ENCODE measurements at places on chromosomes 1 and 21.

- DNase-seq = no peak
These were observed 213.5 kb downstream of the ZC3H11B start for GRCh38 chr1:219399446-219399845.

GRCh38 chr1:44621841-44622286 lies 52.4 kb downstream of the TMEM53 start:
- DNase-seq = no peak

DNA sequence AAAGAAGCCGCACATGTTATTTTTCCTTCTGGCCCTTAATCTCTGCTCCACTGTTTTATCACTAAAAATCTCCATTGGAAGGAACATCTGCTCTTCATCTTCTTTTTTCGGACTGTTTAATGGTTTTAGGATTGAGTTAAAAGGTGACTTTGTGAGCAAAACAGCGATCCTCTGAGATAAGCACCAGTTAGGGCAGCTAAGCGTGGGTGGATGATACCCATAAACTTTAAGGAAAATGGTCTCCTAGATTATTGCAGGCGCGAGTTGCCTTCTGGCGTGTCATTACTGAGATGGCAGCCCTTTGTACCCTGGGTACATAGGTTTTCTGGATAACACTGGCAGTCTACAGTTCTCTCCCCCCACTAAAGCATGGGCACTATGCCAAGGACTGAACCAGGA lies 44.0 kb upstream of the HMGB4 start:
- DNase-seq = no peak

DNA sequence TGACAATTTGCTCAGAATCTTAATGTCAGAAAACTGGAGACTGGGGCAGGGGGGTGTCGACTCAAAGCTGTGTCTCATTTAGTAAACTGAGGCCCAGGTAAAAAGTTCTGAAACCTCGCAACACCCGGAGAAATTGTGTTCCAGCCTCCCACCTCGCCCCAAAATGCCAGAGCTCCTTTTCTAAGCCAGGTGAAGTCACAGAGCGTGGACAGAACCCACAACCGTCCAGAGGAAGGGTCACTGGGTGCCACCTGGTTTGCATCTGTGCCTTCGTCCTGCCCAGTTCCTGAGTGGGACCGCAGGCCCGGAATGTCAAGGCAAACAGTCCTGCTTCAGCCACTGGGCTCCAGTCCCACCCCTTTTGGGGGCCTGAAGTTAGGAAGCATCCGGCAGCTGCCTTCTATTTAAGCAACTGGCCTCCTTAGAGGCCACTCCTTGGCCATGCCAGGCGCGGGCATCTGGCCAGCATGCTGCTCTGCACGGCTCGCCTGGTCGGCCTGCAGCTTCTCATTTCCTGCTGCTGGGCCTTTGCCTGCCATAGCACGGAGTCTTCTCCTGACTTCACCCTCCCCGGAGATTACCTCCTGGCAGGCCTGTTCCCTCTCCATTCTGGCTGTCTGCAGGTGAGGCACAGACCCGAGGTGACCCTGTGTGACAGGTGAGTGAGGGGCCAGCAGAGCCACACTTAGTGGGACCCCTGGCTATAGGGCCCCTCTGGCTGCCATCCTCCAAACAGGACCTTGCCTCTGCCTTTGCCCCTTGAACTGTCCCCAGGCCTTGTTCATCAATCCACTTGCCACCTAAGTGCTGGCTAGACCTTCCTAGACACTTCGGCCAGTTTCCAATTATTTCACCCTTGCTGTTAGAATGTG lies at the start of gene TAS1R1:
TSS of gene TAS1R1 (plus strand) at position 401 of the 872 bp plus-strand sequence. CDS start at position 468, 67 bp downstream.
- DNase-seq = no peak

- DNase-seq = no peak
These were observed 126.1 kb downstream of the TRIM33 start for GRCh38 chr1:114384922-114385321.

DNA sequence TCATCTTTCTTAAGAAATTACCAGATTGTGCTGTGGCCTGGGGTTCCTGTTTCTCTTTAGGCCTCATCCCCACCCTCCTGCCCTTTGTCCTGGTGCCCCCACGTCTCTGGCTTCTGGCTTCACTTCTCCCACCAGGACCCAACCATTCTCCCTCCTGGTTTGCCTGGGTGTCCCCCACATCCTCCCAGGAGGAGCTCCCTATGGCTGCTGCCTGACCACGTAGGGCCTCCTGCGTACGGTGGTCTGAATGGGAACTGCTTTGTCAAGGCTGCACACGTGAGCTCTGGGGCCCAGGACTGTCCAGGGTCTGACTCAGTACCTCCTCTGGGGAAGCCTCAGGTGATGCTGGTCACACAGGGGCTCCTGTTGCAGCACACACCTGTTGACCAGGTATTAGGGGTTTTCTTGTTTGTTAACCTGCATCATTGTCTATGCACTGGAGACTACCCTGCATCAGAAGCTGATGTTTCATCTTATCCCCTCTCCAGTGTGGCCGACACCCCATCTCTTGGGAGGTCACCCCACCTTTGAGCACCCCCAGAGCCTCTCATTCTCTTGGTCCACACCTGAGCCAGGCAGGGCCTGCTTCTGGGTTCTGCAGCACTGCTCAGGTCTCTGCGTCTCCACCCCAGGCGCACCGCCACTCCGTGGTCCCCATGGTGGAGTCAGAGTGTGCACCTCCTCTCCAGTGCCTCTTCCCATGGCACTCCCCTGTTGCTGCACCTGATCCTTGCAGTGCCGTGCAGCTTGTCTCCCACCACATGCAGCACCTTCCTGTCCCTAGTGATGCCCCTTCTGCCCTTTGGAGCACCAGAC lies 65.8 kb downstream of the S100B start:
- no peak for DNase-seq

DNA sequence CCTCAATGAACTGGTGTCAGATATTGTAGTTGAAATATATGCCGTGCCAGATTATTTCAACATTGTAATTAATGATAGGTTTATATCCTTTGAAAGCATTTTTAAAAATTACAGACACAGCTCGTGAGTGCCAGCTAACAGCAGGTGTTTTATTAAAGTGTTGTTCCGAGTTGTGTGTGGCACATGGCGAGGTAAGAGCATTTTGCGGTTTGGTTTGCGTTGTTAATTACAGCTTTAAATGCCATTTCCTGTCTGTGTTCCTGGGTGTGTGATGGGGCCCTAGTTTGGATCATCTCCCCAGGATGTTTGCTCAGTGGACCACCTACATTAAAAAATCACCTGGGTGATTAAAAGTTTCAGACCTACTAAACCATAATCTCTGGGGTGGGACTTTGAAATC lies 97.4 kb downstream of the PRDM2 start:
- peak; percentile 40 for DNase-seq

DNA sequence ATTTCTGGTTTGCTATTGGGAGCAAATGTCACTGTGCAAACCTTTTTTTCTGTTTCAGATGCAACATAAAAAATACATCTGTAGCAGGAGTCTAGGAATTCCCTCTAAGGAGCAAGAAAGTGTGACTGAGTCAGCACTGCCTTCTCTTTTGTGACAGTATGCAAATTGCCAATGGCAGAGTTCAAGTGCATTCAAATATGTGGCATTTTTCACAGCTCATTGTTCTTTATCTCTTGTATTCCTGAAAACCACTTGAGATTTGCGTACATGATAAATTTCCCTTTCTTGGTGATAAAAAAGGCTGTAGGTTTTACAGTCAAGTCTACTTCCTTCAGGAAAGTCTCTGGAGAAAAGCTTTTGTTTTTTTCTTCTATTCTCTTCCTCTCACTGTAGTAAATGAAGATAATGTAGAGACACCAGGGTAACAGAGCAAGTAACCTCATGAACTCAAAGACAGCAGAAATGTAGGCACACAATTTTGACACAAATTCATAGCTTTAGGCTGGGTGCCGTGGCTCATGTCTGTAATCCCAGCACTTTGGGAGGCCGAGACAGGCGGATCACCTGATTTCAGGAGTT lies 129.7 kb upstream of the L1TD1 start:
- no peak for DNase-seq

- peak; percentile 34 for DNase-seq
These were observed 24.9 kb upstream of the TMEM52 start for GRCh38 chr1:1943834-1944570.

- no peak for DNase-seq
These were observed 33.1 kb downstream of the ZMYND12 start for GRCh38 chr1:42422737-42423136.

GRCh38 chr21:46634966-46635323 lies 529 bp upstream of the PRMT2 start:
- DNase-seq = peak; percentile 45

GRCh38 chr1:161185732-161186311 lies 8.5 kb upstream of the B4GALT3 start:
- no peak for DNase-seq

DNA sequence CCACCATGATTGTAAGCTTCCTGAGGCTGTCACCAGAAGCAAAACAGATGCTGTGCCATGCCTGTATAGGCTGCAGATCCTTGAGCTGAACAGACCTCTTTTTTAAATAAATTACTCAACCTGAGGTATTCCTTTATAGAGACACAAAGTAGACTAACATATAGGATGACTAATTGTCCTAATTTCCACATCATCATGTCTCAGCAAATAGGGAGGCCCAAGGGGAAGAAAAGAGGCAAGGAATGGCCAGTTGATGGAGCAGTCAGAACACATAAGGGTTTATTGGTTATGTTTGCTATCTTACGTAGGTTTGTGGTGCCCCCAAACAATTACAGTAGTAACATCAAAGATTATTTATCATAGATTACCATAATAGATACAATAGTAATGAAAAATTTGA lies 126.2 kb downstream of the RASAL2 start:
- DNase-seq = no peak

- DNase-seq = no peak
These were observed 259.8 kb downstream of the LMO4 start for GRCh38 chr1:87588495-87588894.

GRCh38 chr1:24694380-24694843 lies 50.8 kb upstream of the CLIC4 start:
- DNase-seq = peak; percentile 51

GRCh38 chr21:37245151-37245550 lies 22.0 kb downstream of the VPS26C start:
- no peak for DNase-seq

DNA sequence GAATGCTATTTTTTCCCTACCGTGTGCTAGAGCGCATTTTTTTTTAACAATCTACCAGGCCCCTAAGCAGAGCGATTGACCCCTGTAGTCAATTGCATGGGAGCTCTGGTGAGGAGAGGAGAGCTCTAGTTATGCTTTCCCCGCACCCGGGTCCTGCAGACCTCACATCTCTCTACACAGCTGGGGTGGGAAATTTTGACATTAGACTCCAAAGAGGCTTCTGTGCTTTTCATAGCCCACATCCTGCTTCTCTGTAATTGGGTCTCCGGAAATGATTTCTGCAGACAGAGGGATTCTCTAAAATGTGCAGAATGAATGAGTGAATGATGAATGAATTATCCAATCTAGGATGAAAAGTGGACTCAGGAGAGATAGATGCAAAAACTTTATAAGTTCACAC lies 41.5 kb upstream of the DUSP10 start:
- DNase-seq = no peak

- no peak for DNase-seq
These were observed 24.1 kb upstream of the NFASC start for GRCh38 chr1:204846546-204846945.

DNA sequence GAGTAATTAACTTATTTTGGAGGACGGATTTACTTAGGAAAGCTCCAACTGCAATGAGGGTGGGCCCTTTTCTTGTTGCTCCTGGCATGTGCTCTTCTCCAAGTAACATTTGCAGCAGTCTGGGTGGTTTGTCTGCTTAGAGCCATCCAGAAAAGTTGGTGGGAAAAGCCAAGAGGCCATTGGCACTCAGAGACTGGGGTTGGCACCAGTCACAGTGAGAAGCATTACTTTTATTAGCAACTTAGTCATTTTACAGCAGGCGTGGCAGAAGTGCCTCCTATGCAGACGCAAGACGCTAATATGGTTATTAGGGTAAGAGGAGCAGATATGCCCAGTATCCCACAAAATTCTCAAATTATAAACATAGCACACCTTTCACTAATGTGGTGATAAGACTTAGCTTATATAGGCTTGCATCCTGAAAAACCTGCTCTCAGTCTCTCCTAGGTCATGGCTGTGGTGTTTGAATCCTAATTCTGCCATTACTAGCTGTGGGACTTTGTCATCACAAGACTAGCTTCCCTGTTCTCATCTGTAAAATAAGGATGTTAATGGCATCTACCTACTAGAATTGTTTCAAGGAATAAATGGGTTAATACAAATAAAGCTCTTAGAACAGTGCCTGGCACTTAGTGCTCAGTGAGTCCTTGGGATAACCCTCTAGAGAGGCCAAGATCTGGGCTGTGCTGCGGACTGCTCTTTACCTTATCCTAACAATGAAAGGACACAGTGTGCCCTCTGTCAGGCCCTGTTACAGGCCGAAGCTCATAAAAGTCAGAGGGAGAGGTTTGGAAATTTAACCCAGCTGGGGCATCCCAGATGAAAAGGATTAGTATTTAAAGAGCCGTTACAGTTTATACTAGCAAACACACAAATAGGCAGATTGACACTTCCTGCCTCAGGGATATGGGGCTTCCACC lies 154.6 kb downstream of the ROR1 start:
- no peak for DNase-seq

DNA sequence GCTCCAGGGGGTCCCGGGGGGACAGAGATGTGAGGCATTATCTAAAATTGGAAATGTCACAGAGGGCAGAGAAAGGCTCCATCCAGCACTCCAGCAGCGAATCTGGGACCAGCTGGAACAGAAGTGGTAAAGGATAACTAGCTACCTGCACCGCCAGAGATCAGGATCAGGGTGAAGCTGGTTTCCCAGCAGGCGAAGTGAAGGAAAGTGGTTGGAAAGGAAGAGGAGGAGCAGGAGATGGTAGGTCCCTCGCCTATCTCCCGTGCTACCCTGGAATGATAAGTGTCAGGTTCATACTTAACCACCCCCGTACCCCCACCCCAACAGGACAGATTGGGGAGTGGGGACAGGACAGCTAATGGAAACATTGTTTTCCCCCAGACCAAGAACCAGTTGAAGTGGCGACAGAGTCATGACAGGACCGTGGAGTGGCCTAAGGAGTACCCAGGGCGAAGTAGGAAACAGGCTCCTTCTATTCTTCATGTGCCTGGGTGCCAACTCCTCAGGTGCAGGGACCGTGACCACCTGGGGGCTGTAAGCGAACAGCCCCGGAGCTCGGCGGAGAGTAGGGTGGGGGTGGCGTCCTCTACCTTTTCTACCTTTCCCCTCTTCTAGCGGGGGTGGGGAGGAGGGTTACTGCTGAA lies 717 bp downstream of the B4GALT3 start:
- no peak for DNase-seq

DNA sequence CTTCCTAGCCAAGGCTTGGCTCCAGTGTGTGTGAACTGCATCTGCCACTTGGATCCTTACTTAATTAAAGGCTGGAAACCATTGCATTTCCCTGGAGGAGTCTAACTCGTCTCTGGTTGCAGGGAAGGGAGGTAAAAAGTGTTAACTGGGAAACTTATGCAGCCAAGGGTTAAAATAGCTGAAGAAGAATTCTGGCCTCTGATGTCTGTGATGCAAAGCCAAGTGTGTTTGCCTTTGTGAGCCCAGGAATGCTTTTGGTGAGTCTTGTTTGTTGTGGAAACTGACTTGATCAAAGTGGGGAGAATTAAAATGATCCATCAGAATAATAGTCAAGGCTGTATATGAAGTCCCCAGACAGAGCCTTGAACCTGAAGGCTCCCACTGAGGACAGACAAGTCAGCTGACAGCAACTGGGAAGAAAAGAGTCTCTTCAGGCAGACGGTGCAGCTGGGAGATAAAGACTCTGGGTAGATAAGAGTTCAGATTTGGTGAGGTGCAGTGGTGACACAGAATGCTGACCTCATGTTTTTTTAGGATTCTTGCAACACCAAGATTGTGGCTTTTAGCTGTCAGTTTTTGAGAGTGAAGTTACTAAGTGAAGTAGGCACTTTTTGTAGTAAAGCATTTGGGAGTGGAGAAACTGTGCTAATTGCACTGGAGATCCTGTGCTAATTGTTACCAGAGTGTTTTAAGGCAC lies 59.5 kb upstream of the WLS start:
- no peak for DNase-seq

GRCh38 chr1:206467915-206468314 lies 2.4 kb upstream of the IKBKE start:
- no peak for DNase-seq

Data from NCI-H748 treated with DMSO at 0.1 percent for 48 hours (cell line).